Stimulated activated CD8-positive, alpha-beta memory T cell treated with anti-CD3 and anti-CD28 coated beads, Interleukin-15, amount 100 ng/mL, for 4 hours (primary cell): ENCODE measurements at places on chromosomes 6 and 20.

- DNase-seq = no peak
Observed at GRCh38 chr6:156859686-156860085, 82.5 kb downstream of the ARID1B start.

DNA sequence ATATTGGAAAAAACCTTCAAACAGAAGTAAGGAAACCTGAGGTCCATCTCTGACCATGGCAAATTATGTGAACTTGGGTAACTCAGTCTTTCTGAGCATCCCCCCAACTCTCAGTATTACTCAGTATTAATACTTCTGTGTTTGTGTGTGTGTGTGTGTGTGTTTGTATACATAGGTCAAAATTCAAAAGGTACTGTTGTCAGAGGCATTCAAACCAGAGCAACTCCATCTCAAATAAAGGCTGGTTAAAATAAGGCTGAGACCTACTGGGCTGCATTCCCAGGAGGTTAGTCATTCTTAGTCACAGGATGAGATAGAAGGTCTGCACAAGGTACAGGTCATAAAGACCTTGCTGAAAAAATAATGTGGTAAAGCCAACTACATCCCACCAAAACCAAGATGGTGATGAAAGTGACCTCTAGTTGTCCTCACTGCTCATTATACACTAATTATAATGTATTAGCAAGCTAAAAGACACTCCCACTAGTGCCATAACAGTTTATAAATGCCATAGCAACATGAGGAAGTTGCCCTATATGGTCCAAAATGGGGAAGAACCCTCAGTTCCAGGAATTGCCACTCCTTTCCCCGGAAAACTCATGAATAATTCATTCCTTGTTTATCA, 33.3 kb upstream of the SLC22A16 start:
- DNase-seq = no peak

DNA sequence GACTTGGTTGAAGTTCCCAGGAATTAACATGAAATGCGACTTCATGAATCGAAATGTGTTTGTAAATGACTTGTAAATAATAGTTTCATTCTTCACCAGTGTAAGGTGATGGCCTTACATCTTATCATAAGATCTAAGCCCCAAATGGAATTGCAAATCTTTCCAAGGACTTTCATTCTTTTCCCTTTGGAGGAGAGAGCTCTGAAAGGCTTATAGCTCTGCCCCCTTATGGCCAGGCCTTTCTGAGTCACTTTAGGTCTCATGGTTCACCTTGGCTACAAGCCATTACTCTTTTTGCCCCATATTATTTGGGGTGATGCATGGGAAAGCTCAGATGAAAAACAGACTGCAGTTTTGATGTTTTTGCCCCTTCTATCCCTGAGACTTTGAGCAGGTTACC, 209.1 kb upstream of the BMP2 start:
- no peak for DNase-seq

GRCh38 chr6:36625158-36625919, 31.2 kb downstream of the SRSF3 start:
- DNase-seq = no peak

DNA sequence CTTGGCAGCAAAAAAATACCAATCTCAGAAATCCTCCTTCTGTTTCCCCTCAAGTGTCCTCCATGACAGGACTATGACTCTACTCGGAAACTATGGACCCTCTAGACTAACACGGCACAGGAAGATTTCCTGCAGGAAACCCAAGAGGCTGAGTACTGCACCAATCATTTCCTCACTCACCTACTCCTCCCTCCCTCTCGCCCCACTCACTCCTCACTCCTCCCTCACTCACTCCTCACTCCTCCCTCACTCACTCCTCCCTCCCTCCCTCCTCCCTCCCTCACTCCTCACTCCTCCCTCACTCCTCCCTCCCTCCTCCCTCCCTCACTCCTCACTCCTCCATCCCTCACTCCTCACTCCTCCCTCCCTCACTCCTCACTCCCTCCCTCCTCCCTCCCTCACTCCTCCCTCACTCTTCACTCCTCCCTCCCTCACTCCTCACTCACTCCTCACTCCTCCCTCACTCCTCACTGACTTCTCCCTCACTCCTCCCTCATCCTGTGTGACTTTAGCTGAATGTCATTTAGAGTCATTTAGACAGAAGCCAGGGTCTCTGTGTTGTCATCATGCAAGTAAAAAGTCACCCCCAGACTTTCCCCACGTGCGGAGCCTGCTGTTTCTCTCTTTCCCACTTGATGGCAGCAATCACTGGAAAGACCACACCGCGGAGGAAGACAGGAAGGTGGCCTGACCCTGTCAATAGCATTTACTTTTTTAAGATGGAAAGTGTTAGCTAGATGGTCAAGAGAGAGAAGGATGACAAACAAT, 226.8 kb upstream of the PDE10A start:
- DNase-seq = no peak

DNA sequence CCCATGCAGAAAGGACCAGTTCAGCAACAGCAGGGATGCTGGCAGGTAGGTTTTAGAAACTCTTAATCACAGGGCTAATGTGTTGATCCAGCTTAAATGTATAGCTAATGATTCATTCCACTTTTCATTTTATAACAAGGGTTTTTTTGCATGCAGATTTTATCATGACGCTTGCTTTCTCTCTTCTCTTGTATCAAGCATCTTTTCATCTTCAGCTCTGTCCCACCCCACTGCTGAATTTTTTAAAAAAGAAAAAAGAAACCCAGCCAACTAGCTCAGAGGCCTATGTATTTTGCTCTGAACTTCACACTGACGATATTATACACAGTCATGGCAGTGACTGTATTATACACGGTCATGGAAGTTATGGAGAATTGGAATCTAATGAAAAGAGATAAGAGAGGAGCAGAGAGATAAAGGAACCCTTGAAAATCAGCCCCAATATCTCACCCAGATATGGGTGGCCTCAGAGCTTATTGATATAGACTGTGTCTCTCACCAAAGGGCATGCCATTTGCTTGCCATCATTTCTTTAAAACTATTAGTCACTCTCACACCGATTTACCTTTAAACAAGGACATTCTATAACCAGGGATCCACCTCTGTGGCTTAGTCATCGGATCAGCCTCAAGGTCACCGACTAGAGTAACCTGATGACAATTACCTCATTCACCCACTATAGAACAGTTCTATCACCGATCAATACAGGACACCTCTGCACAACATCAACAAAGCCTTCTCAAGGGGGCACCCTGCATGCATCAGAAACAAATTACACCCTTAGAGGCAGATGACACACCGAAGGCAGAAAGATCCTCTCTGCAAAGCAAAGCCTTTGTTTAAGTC, 222.0 kb downstream of the ATXN1 start:
- DNase-seq = no peak

DNA sequence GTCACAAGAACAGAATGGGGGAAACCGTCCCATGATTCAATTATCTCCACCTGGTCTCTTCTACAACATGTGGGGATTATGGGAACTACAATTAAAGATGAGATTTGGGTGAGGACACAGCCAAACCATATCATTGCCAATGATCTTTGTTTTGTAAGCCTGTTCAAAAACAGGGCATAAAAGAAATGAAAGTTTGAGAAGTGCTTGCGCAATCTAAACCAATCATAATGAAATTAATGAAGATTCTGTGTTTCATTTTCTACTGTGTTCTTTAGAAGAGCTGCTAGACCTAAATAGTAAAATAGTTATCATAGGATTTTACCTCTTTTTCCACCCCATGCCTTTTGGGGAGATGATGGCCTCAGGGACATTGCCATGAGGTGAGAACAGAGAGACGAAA, 761.3 kb downstream of the HDGFL1 start:
- no peak for DNase-seq

- no peak for DNase-seq
Observed at GRCh38 chr20:44759595-44759994, 13.9 kb downstream of the KCNK15 start.

DNA sequence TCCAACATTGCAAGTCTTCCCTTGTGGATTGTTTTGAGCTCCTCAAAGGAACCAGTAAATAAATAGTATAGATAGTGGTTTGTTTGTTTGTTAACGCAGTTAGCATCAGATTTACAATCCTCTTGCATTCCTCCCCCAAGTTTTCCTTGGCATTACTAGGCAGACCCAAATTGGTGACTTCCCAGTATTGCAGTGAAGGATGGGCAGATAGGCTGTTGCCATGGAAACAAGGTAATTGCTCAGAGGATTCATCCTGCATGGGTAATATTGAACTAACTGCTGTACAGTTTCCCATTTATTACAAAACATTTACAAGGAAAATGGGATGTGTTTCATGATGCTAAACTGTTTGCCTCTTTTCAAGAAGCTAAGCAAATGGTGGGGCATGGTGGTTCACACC, 477.2 kb downstream of the EPM2A start:
- no peak for DNase-seq

- no peak for DNase-seq
Observed at GRCh38 chr6:45563041-45563440, 185.3 kb upstream of the SUPT3H start.
